GM06990 (cell line): ENCODE measurements at places on chromosomes 2 and 18.

DNA sequence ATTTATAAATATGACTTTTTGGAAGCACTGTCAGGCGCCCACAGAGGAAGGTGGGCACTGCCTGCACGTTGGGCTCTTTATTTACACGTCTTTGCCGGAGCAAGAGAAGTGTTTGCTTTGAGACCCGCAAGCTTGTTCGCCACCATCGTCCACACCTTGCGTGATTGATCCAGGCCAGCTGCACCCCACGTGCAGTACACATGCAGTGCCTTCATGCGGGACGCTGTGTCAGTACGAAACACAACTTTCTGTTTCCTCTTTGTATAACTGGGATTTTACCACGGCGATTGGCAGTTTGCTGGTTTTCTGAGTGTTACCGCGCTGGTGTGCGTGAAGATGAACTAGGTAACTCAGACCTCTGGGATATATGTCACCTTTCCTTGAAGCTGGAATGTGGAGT is 571.0 kb upstream of the SALL3 start:
- DNase-seq: no peak

DNA sequence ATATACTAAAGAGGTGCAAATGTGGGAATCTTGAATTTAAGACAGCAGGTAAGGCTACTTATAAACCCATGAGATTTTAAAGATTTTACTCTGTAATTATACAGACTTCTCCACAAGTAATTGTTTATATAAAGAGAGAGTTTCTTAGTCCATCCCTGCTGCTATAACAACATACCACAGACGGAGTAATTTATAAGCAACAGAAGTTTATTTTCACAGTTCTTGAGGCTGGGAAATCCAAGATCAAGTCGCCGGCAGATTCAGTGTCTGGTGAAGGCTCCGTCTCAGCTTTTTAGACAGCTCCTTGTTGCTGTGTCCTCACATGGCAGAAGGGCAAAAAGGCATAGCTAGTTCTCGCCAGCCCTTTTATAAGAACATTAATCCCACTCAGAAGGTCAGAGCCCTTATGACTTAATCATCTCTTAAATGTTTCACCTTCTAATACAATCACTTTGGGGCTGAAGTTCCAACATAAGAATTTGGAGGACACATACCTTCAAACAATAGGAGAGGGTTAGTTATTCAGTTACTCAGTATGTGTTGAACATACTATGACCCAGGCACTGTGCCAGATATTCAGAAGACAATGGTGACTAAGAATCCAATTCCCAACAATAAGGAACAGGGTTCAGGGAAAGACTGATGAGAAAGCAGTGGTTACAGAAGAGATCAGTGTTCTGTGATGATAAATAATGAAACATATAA is 466.0 kb downstream of the RIT2 start:
- no peak for DNase-seq

DNA sequence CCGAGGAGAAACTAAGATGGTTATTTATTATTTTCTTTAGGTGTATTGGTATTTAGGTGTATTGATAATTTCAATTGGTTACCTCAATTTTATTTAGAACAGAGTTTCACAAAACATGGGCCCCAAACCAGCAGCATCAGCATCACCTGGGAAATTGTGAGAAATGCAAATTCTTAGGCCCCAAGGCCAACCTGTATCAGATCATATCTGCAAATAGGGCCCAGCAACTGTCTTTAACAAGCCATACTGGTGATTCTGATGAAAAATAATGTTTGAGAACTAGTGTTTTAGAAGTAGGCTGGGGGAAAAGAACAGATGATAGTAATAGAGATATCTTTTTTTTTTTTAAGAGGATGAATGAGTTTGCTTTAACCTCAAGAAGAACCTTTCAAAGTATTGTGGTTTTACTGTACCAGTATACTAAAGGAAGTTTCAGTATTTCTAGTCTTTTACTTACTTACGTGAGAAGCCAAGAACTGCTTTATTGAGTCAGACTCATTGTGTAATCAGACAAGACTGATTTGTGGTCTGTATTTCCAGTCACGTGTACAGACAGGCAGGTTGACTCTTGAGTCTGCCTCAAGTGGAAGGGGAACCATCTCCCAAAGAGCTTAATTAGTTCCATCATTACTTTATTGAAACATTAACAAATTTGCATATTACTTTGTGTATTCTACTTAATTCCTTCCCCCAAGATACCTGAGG is 60.4 kb upstream of the GAREM1 start:
- DNase-seq: peak; percentile 15

DNA sequence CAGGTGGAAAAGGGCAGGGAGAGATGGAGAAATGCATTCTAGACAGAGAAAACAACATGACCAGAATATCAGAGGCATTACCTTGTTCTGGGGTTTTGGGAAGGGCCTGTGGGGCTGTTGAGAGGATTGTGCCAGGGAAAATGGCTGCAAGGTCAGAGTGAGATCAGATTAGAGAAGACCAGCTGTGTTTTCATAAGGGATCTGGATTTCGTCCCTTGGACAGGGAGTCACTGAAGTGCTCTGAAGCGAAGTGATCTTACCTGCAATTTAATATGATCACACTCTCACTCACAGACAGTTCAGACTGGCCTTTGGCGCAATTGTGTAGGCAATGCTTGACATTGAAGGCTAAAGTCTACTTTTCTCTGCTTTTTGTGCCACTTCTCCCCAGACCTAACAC is 20.3 kb upstream of the REG3G start:
- DNase-seq: no peak

- DNase-seq: no peak
These were observed 282.4 kb downstream of the MEIS1 start for GRCh38 chr2:66717218-66717905.

GRCh38 chr2:195910570-195910969 is 158.1 kb downstream of the DNAH7 start:
- no peak for DNase-seq

- DNase-seq: no peak
These were observed 364.3 kb upstream of the SPHKAP start for GRCh38 chr2:228545748-228546145.

DNA sequence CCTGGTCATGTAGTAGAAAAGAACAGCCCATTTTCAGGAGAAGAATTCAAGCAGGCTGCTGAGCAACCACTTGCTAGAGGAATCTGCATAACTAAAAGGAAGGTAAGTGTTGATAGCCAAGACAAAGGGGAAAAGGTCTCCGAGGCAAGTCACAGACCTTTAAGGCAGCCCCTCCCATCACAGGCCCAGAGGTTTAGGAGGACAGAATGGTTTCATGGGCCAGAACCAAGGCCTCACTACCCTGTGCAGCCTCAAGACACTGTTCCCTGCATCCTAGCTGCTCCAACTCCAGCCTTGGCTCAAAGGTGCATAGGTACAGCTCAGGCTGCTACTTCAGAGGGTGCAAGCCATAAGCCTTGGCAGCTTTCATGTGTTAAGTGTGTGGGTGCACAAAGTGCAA is 238.6 kb upstream of the CYP26B1 start:
- DNase-seq: no peak

DNA sequence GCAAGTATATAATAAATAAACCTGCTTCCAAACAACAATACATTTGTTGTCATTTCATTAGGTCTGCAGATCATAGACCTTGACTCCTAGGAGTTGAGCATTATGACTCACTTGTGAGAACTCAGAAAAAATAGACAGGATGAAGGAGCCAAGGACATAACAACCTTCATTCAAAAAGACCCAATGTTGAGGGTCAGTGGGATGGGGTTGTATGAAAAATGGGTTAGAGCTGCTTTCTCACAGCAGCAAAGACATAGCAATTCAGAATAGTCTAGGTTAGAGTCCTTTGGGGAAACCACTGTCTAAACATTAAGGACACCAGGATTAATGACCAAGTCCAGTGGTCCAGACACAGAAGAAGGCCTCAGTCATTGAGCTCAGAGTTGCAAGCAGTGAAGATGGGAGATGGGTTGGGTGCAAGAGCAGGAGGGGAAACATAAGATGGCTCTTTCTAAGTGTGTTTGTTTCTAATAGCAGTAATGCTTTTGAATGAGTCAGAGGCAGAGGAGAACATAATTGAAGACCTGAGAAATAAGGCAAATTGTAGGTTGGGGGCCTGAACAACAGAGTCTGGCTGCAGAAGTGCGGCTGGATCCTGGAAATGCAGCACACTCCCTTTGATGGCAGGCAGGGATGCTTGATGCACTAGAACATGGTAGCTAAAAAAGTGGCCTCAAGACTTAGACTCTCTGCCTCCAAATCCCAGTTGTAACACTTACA is 3.7 kb upstream of the SERPINB10 start:
- no peak for DNase-seq

- peak; percentile 70 for DNase-seq
These were observed 856.4 kb downstream of the RNF144A start for GRCh38 chr2:7773362-7774360.

DNA sequence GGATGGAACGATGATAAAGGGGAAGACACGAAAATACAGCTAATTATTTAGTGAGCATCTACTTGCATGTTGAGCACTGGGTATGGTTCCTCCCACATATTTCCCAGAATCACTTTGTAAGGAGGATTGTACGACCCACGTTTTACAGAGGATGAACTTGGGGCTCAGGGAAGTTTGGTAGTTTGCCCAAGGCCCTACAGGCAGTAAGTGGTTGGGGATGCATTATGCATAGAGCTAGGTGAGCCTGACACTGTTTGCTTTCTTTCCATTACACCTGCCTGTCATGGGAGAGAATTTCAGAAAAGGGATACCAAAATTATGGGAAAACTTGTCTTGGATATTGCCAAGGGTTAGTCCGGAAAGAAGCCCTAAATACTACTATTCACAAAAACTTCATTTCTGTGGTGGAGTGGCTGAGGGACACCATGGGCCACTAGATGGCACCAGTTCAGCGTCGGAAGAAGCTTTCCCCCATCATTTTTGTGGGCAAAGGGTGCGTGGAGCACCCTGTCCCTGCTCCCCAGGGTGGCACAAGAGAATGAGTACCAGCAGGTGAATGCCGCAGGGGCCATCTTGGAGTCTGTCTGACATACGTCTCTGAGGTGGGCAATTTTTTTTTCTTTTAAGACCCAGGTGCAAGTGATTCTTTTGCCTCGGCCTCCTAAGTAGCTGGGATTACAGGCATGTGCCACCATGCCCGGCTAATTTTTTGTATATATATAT is 23.5 kb upstream of the C18orf32 start:
- DNase-seq: peak; percentile 19

GRCh38 chr2:233081731-233082221 is 21.6 kb downstream of the INPP5D start:
- DNase-seq: peak; percentile 71

- DNase-seq: no peak
These were observed 20.4 kb upstream of the SP3 start for GRCh38 chr2:173985605-173985992.

DNA sequence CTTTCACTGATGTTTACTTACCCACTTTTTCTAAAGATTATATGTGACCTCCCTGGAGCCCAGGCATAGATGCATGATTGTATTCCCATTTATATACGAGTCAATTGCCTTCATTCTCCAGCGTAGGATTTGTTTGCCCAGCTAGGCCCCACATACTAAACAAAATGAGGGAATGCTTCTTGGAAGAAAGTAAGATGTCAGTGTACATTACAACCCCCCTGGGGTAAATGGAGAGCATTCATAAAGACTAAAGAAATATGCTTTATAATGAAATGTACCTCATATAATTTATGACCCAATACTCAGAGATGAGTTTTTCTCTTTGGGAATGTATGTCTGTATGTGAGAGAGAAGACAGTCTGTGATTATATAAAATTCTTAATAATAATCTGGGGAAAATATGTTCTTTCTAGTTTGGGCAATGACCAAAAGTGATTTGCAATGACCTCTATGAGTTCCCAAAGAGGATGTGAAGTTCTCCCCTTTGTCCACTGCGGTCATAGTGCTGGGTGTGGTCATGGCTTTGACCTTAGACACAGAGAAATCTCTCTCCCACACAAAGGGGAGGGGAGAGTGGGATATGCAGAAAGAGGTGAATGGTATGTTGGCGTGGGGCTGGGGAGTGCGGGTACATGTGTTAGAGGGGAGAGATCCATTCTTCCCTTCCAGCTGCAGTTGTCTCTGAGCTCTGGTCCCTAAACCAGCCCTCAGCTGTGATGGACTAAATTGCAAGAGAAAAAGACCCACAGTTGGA is 175.6 kb downstream of the EN1 start:
- no peak for DNase-seq

GRCh38 chr2:207503234-207503633 is 26.5 kb upstream of the CREB1 start:
- DNase-seq: peak; percentile 41

- DNase-seq: no peak
These were observed 31.8 kb downstream of the ARHGAP15 start for GRCh38 chr2:143160732-143161707.

GRCh38 chr18:5630057-5630899 is 86.5 kb upstream of the EPB41L3 start:
- peak; percentile 18 for DNase-seq
